ENCODE measurements at places on chromosomes 4 and X.

DNA sequence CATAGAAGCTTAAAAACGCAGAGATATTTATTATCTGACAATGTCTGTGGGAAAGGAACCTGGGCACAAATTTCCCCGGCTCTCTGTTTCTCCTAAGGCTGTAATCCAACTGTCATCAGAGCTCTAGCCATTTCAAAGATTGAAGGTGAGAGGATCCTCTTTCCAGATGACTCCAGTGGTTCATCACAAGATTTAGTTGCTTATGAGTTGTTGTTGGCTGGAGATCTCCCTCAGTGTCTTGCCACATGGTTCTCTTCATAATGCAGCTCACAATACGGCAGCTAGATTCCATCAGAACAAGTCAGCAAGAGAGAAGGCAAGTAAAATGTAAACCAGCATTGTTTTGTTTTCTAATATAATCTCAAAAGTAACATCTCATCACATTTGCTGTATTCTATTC lies 369.4 kb downstream of the GASK1B start:
- no peak for DNase-seq

DNA sequence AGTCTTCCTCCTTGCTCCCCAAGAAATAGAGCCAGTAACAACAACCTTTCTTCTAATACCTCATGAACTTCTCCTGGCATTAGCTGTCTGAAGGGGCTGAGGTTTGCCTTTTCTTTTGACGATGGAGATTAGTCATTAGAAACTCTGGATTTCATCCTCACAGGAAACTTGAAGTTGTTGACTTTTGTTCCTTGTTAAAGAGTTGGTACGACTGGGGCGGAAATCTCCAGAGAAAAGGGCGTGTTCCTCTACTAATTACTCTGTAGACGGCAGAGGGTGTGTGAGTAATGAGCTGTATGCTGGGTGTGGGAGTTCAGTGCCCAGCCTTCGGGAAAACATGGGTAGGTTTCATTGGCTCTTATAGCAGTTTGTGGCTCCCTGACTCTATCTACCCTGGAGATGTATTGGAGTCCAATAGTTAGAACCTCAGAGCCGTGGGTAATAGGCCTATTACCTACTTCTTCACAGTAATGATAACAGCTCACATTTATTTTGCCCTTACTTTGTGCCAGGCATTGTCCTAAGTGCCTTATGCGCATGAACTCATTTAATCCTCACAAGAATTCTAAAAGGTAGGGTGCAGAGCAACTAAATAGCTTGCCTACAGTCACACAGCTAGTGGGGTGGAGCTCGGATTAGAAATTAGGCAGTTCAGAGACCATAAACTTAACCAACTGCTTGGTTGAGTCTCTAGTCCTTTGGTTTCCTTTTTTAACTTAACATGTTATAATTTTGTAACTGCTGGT lies 23.4 kb downstream of the TMEM164 start:
- DNase-seq = no peak

GRCh38 chr4:98619180-98619579 lies 39.2 kb downstream of the TSPAN5 start:
- no peak for DNase-seq

GRCh38 chr4:188408244-188409030 lies 269.2 kb downstream of the TRIML1 start:
- DNase-seq = no peak

- DNase-seq = no peak
Measured at GRCh38 chr4:142548491-142548890, 297.6 kb downstream of the INPP4B start.

GRCh38 chr4:27685947-27686346 lies 825.3 kb downstream of the STIM2 start:
- no peak for DNase-seq

- DNase-seq = no peak
Measured at GRCh38 chr4:126435491-126435890, 1120.7 kb downstream of the FAT4 start.

GRCh38 chr4:119299741-119300100 lies 22.2 kb downstream of the FABP2 start:
- DNase-seq = no peak

DNA sequence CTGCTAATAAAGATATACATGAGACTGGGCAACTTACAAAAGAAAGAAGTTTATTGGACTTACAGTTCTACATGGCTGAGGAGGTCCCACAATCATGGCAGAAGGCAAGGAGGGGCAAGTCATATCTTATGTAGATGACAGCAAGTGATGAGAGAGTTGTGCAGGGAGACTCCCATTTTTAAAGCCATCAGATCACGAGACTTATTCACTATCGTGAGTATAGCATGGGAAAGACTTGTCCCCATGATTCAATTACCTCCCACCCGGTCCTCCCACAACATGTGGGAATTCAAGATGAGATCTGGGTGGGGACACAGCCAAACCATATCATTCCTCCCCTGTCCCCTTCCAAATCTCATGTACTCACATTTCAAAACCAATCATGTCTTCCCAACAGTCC lies 50.9 kb upstream of the GRID2 start:
- no peak for DNase-seq

- no peak for DNase-seq
Measured at GRCh38 chr4:1402516-1403091, 3.6 kb downstream of the NKX1-1 start.

GRCh38 chr4:152981842-152982241 lies 45.7 kb downstream of the FHDC1 start:
- no peak for DNase-seq

- DNase-seq = no peak
Measured at GRCh38 chrX:69546417-69546816, 42.3 kb downstream of the NALF2 start.

DNA sequence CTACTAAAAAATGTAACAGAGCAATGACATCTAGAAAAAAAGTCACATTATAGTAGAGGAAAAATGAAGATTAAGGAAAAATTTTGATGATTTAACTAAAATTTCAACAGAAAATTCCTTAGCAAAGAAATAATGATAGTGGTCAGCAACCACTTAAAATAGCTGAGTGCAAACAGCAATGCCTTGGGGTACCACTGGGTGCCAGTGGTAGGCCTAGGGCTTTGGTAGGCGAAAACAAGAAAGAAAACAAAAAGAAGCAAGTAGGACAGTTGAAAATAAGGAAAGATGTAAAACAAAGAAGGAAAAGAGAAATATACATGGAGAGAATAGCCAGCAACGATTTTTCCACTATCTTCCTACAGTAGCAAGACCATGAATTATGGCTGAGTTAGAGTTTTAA lies 313.5 kb upstream of the IRS4 start:
- DNase-seq = no peak

GRCh38 chr4:2861631-2862436 lies 18.2 kb downstream of the ADD1 start:
- DNase-seq = no peak

- DNase-seq = no peak
Measured at GRCh38 chr4:6195602-6196319, 4.6 kb downstream of the JAKMIP1 start.

- no peak for DNase-seq
Measured at GRCh38 chr4:134490863-134491262, 289.3 kb upstream of the PABPC4L start.

GRCh38 chr4:85681221-85681657 lies 206.3 kb downstream of the ARHGAP24 start:
- DNase-seq = no peak

DNA sequence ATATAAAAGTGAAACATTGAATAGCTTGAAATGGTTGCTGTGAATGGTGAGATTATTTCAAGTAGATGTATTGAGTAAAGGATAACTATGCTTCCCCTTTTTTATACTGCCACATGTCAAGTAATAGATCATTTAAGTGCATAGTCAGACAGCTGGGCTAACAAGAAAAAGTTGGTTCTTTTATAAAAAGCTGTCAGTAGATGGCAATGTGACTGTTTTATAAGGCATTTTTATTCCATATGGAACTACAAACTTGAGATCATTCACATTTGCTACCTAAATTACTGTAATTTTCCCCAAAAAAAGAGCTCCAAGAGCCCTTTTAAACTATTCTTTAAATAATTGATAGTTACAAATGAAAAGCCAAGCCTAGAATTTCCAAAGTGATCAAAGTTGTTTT lies 831.0 kb downstream of the C4orf33 start:
- DNase-seq = no peak

DNA sequence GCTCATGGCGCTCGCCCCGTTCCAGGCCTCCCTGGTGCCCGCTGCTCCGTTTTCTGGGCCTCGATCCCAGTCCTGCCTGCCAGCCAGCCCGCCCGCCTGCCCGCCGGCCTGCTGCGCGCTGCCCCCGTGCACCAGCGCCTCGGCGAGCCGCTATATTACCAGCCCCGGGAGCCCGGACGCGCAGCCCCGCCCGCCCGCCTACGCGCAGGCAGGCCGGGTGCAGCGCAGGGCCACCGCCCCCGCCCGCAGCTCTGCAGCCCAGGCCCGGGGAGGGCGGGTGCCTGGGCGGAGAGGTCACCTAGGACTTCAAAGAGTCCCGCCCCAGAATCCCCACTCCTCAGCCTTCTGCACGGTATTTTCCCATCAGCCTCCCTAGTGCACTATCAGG lies at the start of gene MAOB:
TSS of gene MAOB (minus strand) at position 157 of the 388 bp plus-strand sequence. CDS start at position 6, 151 bp downstream.
- DNase-seq = no peak

Measured in esophagus squamous epithelium (tissue), 5 donors.